ENCODE measurements at places on chromosomes 6 and 20.

- no peak for DNase-seq
Measured at GRCh38 chr6:71642120-71642519, 244.2 kb upstream of the RIMS1 start.

- no peak for DNase-seq
Measured at GRCh38 chr6:130118236-130118635, 99.9 kb downstream of the L3MBTL3 start.

- peak; percentile 48 for DNase-seq
Measured at GRCh38 chr6:75524322-75524972, 30.8 kb upstream of the FILIP1 start.

GRCh38 chr6:150937132-150937906 is 71.8 kb downstream of the MTHFD1L start:
- DNase-seq: no peak

- no peak for DNase-seq
Measured at GRCh38 chr6:32216998-32217397, 6.9 kb downstream of the NOTCH4 start.
